ENCODE measurements at places on chromosomes 7 and 10. TPM values are rescaled to one million over a fixed set of nuclear protein-coding genes. Genes with fewer than 3 reads are reported as not detected.
A peak's percentile ranks its signal among the peaks of the same experiment; 100 is the strongest.

GRCh38 chr7:100632951-100633717 lies 8.2 kb downstream of the TFR2 start:
- no peak for DNase-seq

GRCh38 chr7:123797673-123798531 lies 47.1 kb upstream of the HYAL4 start:
- peak; percentile 60 for DNase-seq

DNA sequence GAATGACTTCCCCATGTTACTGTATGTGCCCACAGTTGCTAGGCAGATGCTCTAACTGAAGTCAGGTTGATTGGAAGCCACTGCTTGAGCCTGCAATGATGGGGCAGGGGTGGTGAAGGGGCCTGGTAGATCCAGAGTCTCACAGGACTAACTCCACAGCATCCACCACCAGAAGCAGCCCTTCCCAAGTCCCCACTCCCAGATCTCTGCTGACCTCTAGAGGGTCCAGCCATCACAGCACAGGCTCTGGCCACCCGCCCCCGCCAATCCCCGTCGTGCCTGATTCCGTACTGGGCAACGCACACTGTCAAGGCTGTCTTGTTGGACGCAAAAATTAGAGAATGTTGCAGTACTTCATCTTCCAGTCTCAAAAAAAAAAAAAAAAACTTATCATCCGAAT lies 136.8 kb upstream of the PDE1C start:
- peak; percentile 11 for DNase-seq

DNA sequence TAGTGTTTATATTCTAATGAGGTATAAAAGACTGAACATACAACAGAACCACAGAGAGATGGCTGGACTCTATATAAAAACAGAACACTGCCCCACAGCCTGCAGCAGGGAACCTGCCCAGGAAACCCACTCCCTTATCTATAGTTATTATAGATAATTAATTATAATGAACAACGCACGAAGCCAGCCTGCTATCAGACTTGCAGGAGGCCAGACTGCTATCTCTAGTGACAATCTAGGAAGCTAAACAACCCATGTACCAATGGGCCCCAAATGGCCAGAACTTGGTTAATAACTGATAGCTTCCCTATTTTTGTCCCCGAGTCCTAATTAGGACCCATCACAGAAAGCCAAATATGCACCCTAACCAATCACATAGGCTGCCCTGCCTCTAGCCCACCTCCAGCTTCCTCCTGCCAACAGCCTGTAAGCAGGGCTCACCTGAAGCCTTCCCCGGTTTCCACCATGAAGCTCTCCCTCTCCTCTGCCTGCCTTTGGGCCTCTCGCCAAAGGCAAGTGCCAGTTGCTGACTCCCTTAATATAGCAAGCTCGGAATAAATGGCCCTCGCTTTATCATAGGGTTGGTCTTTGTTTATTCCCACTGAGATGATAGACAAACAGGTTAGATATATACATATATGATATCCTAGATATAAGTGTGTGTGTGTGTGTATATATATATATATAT lies 74.5 kb downstream of the SYPL1 start:
- no peak for DNase-seq

PGAM2 gene
- polyA plus RNA-seq, result 1.1 TPM

- no peak for DNase-seq
Measured at GRCh38 chr7:36887969-36888368, 163.7 kb upstream of the AOAH start.

GRCh38 chr10:35058134-35058533 lies 32.0 kb downstream of the CUL2 start:
- DNase-seq, result no peak
